Cardiac fibroblast (primary cell): ENCODE measurements at places on chromosomes 1 and 21.

- no peak for DNase-seq
These were observed 330.0 kb downstream of the PTPRC start for GRCh38 chr1:198968866-198969265.

DNA sequence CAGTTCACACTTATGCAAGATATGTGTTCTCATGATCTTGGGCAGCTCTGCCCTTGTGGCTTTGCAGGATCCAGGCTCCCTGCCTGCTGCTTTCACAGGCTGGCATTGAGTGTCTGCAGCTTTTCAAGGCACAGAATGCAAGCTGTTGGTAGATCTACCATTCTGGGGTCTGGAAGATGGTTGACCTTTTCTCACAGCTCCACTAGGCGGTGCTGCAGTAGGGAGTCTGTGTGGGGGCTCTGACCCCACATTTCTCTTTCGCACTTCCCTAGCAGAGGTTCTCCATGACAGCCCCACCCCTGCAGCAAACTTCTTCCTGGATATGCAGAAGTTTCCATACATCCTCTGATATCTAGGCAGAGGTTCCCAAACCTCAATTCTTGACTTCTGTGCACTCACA lies 500.5 kb downstream of the BRINP3 start:
- DNase-seq: no peak

DNA sequence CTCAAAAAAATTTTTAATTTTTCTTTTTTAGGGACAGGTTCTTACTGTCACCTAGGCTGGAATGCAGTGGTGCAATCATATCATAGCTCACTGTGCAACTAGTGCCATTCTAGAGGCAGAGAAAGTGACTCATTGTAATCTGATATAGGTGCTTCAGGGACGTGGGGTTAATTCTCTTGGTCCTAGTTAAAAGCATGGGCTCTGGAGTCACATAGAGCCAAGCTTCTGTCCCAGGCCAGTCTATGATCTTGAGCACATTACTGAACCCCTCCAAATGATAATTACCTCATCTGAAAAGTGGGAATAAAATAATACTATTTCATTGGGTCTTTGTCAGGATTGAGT lies 1.1 kb upstream of the ADIPOR1 start:
- peak; percentile 57 for DNase-seq

GRCh38 chr1:243287652-243288051 lies 31.8 kb downstream of the SDCCAG8 start:
- peak; percentile 96 for DNase-seq

DNA sequence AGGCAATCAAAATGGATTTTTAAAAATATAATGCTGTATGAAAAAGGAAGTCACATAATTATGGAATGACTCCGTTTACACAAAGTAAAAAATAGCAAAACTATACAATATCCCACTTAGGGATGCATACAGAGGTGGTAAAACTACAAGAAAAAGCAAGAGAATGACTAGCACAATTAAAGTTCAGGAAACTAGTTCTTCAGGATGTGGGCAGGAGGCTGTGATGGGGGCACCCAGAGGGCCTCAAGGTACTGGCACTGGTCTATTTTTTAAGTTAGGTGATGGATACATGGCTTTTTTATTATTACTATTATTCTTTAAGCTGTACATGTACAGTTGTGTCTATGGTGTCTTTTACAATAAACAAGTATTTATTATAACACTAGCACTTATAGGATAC lies 1.4 kb upstream of the ZC3H12A start:
- DNase-seq: no peak

DNA sequence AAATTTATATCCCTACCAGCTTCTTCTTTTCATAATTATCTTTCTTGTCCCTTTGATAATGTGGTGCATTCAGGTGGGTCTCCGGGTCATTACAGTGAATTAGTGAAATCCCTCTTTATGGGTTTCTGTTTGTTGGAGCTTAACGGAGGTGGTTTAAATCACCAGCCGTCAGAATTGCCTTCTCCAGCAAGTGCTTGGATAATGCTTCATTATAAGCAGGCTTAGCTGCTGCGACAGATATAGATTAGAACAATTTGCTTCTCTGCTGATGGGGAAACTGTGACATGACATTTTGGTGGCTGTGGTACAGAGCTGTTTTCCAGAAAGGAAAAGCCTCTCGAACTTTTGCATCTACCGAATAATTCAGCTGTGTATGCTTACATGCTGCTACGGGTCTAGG lies 56.9 kb downstream of the KAZN start:
- DNase-seq: no peak

- no peak for DNase-seq
These were observed 278.4 kb downstream of the C1orf94 start for GRCh38 chr1:34455121-34455520.

DNA sequence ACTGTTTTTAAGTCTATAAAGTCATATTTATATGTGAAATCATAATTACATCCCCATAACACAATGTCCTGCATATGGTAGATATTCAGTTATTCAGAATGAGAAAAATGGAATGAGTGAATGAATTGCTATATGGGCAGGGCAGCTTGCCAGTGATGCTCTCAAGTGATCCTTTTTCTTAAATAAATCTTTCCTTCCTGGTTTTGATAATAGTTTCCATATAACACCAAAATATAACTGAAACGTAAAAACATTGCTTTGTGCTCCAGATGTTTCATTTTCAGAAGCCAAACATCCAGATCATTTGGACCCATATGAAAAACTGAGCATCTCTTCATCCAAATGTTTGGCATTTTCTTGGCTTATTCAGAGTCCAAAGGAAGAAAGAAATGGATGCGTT lies 30.2 kb upstream of the RGS8 start:
- no peak for DNase-seq

GRCh38 chr1:236951672-236952071 lies 52.6 kb downstream of the MT1HL1 start:
- no peak for DNase-seq

DNA sequence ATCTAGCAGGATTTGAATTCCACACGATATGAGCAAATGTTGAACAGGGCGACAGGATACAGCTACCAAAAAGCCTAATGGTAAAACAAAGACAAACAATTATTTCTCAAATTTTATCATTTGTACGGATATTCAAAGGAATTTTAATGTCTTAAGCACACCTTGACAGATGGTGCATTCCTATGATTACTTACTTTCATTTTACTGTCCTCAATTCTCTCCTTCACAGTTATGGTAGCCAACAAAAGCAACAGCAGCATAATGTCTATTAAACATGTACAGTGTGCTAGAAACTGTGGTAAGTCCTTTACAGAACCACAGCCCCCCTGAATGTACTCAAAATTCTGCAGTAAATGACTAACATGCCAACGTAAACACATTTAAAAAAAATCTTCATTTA lies 365.8 kb downstream of the SMYD3 start:
- no peak for DNase-seq

- peak; percentile 74 for DNase-seq
These were observed 44.1 kb downstream of the UCK2 start for GRCh38 chr1:165871311-165872067.

DNA sequence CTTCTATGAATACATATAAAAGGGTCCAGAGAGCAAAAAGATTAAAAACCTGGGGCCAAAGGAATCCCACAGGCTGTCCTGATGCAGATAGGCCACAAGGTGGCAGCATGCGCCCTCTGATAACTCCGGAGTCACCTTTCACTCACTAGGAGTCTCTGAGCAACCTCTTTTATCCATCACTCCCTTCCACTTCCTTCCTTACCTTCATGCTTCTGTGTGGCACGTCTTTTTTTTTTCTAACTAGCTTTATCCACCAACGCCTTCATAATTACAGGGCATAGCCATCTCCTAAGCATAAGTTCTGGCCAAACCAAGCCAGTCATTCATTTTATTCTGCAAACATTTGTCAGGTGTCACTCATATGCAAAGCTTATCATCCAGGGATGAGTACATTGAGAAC lies 3.9 kb upstream of the PGLYRP4 start:
- peak; percentile 75 for DNase-seq
